ENCODE measurements at places on chromosomes 5 and 9.

DNA sequence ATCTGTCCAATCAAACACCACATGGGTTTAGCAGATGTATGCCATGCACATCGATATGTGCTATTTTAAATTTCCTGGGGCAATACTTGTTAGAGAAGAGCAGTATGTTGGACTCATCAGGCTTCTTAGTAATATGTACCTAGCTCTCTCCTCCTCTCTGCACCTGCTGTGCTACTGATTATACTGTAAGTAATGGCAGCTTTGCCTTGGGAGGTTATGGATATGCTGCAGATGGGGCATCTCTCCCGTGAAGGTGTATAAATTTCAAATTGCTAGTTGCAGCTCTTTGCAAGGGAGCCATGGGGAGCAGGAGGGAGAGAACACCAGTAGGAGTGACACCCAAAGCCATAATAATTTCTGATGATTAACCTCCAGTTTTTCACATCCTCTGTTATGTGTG lies 101.5 kb downstream of the SPATA31D1 start:
- DNase-seq = no peak

DNA sequence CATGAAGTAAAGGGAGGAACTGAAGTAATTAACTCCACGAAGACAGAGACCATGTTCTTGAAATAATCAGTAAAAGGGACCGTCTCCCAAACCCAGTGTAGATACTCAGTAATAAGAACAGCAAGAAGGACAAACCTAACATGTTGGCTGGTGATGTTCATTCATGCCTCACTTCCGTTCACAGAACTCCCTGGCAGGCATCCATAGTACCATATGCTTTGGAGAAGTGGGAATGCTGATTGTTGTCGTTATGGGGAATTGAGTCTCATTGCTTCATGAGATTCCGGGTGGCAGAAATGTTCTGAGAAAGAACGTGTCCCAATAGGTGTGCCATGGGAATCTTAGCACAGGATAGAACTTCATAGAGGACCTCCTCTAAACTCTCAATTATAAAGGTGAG lies 452.3 kb downstream of the ZSWIM6 start:
- DNase-seq = no peak

DNA sequence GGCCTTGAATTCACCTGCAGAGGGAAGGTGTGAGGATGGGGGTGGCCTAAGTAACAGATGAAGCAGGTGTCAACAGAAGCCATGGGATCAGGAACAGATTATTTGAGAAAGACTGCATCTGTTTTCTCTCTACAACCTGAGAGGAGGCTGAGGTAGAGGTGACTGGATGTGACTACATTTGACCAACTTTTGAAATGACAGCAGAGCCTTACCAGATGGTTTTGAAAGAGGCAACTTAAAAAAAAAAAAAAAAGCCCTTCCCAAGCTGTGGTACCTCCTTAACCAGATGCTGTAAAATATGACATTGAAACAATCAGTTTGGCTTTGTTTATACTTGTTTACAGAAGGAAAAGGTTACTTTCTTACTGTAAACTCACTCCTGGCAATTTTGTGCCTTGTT lies 108.6 kb downstream of the TRIO start:
- DNase-seq = no peak

- DNase-seq = no peak
Observed at GRCh38 chr9:94042516-94043360, 41.5 kb upstream of the PTPDC1 start.

GRCh38 chr5:64811050-64811640 lies 42.4 kb downstream of the CWC27 start:
- DNase-seq = peak; percentile 18

- no peak for DNase-seq
Observed at GRCh38 chr9:3553076-3553765, 27.4 kb upstream of the RFX3 start.

DNA sequence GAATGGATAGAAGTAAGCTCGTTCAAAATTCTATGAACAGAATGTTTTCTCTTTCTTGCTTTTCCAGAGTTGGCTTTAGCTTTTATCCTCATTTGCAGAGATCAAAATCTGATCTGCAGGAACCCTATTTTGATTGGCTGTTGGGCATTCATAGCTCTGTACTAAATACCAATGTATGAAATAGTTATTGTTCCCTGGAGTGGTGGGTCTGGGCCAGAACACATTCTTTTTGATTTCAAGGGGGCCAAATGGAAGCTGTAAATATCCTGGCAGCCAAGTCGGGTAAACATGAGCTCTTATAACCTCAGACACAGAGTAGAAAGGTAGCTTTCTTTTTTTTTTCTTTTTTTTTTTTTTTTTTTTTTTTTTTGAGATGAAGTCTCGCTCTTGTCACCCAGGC lies 241.5 kb downstream of the PDZD2 start:
- no peak for DNase-seq
